ENCODE measurements at places on chromosomes 12 and 14.

DNA sequence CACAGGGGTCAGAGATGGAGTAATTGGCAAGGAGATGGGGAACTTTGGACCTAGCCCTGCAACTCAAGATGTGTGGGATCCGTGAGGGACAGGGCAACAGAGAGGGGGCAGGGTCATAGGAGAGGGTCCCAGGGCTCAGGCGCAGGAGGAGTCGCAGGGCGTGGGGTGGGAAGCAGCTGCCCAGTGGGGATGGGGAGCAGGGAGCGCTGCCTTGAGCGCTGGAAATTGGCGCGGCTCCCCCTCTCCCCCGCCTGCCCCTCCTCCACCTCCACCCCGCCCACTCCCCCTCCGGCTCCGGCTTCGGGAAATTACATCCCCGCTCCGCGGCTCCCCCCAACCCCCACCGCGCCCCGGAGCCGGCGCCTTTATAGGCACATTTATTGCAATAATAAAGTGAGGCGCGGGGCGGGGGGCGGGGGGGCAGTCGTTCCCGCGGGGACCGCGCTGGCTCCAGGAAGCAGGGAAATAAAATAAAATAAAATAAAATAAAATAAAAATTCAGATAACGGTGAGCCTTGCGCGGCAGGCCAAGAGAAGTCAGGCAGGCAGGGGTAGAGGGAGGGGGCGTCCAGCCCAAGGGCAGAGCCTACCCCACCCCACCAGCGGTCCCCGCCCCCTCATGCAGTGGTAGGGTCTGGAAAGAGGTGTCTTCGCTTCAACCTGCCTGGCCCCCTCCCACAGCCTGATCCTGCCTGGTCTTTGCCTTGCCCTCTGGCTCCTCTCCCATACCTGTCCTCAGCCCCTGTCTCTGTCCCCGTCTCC lies 3.6 kb downstream of the NXPH4 start:
- no peak for DNase-seq

DNA sequence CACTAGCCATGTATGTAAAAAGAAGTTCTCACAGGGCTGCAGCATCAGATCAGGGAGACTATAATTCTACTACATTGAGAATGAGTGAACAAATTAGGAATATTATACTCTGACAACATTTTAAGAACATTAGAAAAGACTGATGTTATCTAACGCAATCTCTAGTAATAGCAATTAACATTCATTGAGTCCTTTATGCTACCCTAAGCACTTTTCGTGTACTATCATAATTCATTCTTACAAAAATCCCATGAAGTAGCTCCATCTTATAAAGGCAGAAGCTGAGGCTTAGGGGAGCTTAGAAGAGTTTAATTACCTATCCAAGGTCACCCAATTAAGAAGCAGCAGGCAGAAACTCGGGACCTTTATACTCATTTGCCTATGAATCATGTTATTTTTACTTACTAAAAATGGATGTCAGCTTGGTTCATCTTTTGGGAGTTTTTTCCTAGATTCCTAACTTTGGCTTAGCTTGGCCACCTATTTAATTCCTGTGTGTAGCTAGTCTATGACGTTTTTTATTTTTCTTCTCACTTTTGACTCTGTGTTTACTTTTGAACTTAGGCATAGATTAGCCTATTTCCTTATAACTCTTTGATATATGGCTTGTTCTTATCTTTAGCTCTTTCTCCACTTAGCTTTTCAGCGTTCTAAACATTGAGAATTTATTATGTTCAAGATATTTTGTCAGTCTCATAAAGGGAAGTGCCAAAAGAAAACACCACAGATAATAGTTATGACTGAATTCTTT lies 333.5 kb upstream of the DCN start:
- DNase-seq: no peak

DNA sequence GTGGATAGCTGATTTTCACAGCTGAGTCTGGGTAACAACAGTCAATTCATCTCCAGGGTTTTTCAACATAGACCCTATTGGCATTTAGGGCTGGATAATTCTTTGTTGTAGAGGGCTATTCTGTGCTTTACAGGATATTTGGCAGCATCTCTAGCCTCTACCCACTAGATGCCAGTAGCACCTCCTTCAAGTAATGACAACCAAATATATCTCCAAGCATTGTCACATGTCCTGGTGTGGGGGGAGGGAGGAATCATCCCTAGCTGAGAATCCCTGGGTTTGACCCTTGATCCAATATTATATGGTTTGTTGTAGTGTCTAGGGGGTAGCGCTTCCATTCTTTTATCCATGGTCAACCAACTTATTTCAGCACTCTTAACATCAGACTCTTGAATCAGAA lies 157.2 kb downstream of the ANO4 start:
- DNase-seq: no peak

- no peak for DNase-seq
These were observed 227.5 kb downstream of the SSPN start for GRCh38 chr12:26422839-26423398.

- DNase-seq: no peak
These were observed 44.8 kb upstream of the PCED1B start for GRCh38 chr12:47034661-47035060.

- no peak for DNase-seq
These were observed 97.6 kb downstream of the TGFB3 start for GRCh38 chr14:75884198-75884611.

GRCh38 chr12:66674495-66675122 lies 4.3 kb downstream of the GRIP1 start:
- DNase-seq: no peak

DNA sequence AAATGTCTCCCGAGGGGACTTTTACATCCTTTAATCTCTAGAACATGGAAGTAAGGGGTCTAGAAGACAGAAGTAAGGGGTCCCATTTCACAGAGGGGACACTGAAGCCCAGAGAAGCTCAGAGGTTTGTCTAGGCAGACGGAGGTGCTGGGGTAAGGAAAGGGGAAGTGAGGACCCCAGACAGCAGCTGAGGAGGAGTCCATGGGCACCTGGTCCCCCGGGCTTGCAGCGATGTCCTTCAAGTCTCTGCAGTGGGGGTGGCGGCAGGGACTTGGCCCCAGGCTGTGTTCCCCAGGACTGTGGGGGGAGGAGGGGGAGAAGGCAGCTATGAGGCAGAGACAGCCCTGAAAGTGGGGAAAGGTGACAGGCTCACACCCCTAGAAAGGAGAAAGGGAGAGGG lies 30.7 kb downstream of the DTX1 start:
- DNase-seq: no peak
